Stomach (tissue), 19 donors: ENCODE measurements at places on chromosomes 12 and 14. TPM values are rescaled to one million over a fixed set of nuclear protein-coding genes. Genes with fewer than 3 reads are reported as not detected.

- no peak for DNase-seq
- no peaks in the 10 kb centered on the region for H3K4me1 ChIP-seq
- H3K27ac ChIP-seq, result no peak overlapping the region
- no peaks in the 10 kb centered on the region for H3K36me3 ChIP-seq
- H3K4me3 ChIP-seq, result no peak overlapping the region
- no peaks in the 10 kb centered on the region for H3K27me3 ChIP-seq
These were observed 278.5 kb upstream of the PLEKHG7 start for GRCh38 chr12:92424338-92424737.

The ACADS gene
- total RNA-seq, result 27.9 TPM

- DNase-seq, result peak; percentile 95
- H3K4me3 ChIP-seq, result peak overlapping the region; percentile 44
- H3K4me1 ChIP-seq, result peaks cover 6% of the 10 kb centered on the region
- no peaks in the 10 kb centered on the region for H3K36me3 ChIP-seq
These were observed 13.0 kb upstream of the UBC start for GRCh38 chr12:124927201-124928094.

GRCh38 chr14:64695071-64695470, 9.2 kb upstream of the PLEKHG3 start:
- no peaks in the 10 kb centered on the region for H3K27me3 ChIP-seq
- DNase-seq, result no peak
- H3K4me3 ChIP-seq, result no peak overlapping the region

DNA sequence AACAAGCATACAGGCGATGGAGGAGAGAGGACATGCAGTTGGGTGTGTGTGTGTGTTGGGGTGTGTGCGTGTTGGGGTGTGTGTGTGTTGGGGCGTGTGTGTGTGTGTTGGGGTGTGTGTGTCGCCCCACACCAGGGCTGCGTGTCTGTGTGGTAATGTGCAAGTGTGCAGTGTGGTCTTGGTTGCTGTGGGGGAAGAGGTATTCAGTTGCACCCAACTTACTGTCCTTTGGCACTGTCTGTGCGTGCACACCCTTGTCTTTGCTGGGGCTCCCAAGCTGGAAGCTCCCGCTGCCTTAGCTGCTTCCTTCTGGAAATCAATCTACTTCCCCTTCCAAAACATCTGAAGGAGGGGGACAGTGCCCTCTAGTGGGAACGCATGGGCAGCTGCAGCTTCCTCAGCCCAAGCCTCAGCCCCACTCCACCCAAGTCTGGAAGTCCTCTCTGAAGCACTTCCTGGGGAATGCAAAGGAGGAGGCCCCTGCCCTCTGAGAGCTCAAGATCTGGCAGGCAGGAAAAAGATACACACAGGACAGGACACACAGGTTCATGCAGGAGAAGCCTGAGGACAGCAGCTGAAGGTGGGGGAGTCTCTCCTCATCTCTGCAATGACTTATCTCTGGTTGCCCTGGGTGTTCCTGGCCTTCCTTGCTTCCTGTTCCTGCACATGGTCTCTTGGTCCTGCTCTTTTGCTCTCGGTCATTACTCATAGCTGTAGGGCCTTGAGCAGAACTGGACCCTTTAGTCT, 13.1 kb downstream of the ASIC1 start:
- H3K36me3 ChIP-seq, result no peaks in the 10 kb centered on the region
- peaks cover 15% of the 10 kb centered on the region for H3K4me1 ChIP-seq
- no peaks in the 10 kb centered on the region for H3K27me3 ChIP-seq
- H3K27ac ChIP-seq, result no peak overlapping the region
- DNase-seq, result peak; percentile 83

The RNASE7 gene
- total RNA-seq, result not detected

- H3K4me3 ChIP-seq, result no peak overlapping the region
- no peaks in the 10 kb centered on the region for H3K36me3 ChIP-seq
These were observed 170.5 kb downstream of the NDUFA12 start for GRCh38 chr12:94832780-94833681.

DNA sequence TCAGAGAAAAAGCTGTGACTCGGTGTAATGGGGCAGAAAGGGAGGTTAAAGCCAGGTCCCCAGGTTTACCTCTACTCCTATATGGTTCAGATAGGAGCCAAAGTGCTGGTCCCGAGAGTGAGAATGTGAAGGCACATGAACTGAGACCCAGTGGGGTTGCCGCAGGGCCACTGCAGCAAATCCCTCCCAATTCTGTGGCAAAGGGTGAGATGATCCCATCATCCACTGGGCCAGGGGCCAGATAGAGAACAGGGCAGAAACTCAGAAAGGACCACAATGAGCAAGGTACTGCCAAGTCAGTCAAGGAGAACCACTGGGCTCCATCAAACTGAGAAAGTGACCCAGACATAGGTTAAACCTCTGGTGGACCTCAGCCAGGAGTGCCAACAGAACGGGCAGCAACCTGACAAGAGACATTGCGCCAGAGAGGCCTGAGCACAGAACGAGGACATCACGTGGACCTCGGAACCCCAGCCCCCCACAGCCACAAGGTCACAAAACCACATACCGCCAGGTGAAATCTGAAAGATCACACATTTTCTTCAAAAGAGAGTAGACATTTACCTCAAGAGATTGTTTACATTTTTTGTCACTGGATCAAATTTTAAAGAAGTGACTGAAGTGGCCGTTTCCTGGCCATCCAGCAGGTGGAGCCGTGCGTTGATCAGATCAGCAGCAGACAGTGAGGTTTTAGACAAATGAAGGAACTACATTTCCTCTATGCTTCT, 20.5 kb upstream of the ITPR2 start:
- no peaks in the 10 kb centered on the region for H3K27me3 ChIP-seq
- DNase-seq, result peak; percentile 75
- H3K4me1 ChIP-seq, result no peaks in the 10 kb centered on the region
- no peak overlapping the region for H3K4me3 ChIP-seq

- no peak for DNase-seq
- no peaks in the 10 kb centered on the region for H3K36me3 ChIP-seq
These were observed 164.4 kb downstream of the CAND1 start for GRCh38 chr12:67433385-67434175.

DNA sequence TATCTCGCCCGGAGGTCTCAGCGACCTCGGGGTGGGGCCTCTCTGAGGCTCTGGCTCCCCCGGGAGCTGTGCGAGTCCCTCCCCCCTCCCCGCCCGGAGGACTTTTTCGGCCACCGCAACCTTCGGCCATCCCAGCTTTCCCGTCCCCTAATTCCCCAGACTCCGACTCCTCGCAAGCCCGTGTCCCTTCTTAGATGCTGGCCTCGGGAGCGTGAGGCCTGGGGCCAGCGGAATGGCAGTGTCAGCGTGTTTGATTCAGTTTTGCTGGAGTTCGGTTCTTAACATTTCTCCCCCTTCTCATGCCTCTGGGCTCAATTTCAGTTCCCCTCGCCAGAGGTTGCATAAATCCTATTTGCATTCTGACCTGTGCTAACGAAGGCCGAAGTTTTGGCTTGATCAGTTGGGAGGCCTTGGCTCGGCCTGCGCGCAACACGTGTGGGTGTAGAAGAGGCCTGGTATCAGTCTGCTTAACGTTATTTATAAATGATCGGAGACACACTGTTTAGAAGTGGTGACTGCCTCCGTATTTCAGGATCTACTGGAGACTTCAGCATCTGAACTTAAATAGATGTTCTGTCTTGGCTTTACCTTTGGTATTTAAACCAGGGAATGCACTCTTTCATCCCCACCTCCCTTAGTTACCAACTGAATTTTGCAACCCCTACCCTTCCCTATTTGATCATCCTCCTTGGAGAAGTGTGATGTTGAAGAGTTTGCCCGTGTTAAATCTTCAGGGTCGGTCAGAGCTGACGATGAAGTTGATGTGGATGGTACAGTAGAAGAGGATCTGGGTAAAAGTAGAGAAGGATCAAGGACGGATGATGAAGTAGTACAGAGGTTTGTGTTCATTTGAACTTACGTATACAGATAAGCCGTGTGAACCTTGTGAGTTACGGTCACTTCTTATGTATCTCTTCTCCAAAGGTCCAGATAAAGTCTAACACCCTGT, 851 bp downstream of the HSP90B1 start:
- DNase-seq, result peak; percentile 59
- H3K4me1 ChIP-seq, result peaks cover 63% of the 10 kb centered on the region
- H3K36me3 ChIP-seq, result peaks cover 38% of the 10 kb centered on the region
- H3K27ac ChIP-seq, result peak overlapping the region; percentile 94

DNA sequence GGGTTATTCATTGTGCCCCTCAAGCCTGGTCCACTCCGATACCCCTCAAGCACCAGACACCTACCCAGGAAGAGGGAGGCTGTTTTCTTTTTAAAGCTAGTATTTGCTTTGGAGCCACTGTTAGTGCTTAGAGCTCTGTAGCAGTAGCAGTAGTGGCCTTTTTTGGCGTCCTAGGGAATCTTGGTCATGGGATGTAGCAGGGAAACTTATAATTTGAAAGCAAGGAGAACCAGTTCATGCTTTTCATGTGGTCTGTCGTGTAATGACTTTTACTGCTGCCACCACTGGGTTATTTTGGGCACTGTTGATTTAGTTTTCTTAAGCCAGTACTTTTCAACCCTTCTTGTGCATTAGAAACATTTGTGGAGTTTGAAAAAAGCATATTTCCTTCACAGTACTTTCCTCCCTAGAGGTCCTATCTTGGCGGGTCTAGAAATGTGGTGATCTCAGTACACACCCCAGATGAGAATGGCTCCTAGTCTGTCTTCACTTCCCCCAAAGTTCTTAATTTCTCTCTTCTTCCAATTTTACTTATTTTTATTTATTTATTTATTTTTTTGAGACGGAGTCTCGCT, 49.7 kb downstream of the MARK3 start:
- H3K4me3 ChIP-seq, result no peak overlapping the region
- peaks cover 25% of the 10 kb centered on the region for H3K36me3 ChIP-seq
- H3K27ac ChIP-seq, result no peak overlapping the region
- H3K4me1 ChIP-seq, result peaks cover 7% of the 10 kb centered on the region
- DNase-seq, result no peak

DNA sequence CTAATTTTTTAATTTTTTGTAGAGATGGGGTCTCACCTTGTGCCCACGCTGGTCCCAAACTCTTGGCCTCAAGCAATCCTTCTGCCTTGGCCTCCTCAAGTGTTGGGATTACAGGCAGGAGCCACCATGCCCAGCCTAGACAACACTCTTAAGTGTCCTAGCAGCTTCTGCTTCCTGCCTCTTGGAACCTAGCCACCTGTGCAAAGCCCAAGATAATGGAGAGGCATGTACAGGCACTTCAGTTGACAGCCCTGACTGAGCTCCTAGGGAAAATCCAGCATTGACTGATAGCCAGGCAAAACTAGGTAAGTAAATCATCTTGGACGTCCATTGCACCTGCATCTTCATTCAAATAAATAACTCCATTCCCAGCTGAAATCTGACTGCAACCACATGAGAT, 15.5 kb downstream of the COX14 start:
- no peak overlapping the region for H3K4me3 ChIP-seq
- no peak overlapping the region for H3K27ac ChIP-seq
- DNase-seq, result no peak

DNA sequence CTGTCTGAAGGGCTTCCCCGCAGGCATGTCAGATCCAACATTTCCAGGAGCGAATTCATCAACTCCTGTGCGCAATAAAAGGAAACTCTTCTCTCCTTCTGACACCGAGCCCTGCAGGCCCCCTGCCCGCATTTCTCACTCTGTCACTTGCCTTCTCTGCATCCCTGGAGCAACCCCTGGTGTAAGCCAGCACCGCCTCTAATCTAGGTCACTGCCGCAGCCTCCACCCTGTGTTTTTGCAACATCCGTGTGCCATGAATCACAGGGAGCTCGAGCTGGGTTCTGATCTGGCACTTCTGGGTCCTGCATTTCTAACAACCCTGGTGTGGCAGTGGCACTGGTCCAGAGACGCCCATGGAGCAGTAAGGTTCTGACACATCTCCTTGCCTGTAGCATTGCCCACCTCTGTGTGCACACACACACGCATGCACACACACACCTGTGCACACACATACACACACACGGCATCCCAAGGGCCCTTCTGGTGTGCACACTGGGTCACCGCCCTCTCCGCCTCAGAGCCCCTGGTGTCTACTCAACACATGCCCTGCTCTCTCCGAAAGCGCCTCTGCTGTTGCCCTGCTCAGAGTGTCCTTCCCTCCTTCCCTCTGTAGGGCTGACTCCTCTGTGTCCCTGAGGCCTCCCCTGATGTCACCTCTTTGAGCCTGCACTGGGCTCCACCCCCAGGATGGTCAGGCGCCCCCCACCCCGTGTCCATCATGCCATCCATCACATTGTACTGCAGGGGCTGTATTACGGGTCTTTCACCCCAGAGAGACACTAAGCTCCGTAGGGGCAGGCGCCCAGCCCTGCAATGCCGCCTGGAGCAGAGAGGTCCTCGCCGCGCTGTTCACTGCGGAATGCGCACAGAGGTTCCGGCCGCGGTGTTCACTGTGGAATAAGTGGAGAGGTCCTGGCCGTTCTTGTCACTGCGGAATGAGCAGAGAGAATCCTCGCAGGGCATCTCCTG, 111.4 kb upstream of the SFSWAP start:
- H3K4me3 ChIP-seq, result no peak overlapping the region
- DNase-seq, result no peak
- H3K27me3 ChIP-seq, result no peaks in the 10 kb centered on the region
- no peaks in the 10 kb centered on the region for H3K36me3 ChIP-seq

- no peaks in the 10 kb centered on the region for H3K36me3 ChIP-seq
- no peaks in the 10 kb centered on the region for H3K27me3 ChIP-seq
- H3K4me1 ChIP-seq, result no peaks in the 10 kb centered on the region
- no peak overlapping the region for H3K4me3 ChIP-seq
These were observed 22.1 kb downstream of the RASSF9 start for GRCh38 chr12:85814071-85814470.

DNA sequence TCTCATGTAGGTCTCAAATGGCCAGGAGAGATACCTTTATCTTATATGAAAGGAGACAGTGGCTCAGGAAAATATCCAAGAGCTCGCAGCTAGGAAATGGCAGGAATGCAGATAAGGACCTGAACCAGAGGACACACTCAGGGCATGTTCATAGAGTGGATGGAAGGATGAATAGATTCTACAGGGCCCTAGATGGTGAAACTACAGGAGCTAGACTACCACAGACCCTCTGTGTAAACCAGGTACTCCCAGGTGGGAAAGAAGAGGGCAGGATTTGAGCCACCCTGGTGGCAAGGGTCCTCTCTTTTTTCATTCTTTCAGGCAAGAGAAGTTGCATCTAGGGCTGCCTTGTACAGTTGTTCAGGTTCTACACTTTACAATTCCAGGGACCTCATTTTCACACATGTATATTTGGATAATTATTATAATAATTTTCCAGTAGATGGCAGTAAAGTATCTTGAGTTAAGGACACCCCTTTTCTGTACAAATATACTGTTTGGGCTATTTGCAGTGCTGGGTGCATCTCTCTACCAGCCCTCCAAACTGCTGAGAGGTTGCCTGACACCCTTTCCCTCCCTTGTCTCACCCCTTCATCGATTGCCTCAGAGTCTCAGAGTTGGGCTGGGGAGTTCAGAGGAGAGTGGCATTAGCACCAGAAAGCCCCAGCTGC, 10.5 kb upstream of the ZDHHC22 start:
- H3K27me3 ChIP-seq, result peaks cover 62% of the 10 kb centered on the region
- no peaks in the 10 kb centered on the region for H3K4me1 ChIP-seq
- no peak overlapping the region for H3K4me3 ChIP-seq
